H9 (cell line): ENCODE measurements at places on chromosomes 6 and 20.

- DNase-seq = no peak
- H3K4me3 ChIP-seq = no peak overlapping the region
- H3K4me1 ChIP-seq = no peaks in the 10 kb centered on the region; the same call in 1 of the 2 replicates
- no peaks in the 10 kb centered on the region for H3K36me3 ChIP-seq
Observed at GRCh38 chr6:4347877-4348276, 212.5 kb upstream of the ECI2 start.

DNA sequence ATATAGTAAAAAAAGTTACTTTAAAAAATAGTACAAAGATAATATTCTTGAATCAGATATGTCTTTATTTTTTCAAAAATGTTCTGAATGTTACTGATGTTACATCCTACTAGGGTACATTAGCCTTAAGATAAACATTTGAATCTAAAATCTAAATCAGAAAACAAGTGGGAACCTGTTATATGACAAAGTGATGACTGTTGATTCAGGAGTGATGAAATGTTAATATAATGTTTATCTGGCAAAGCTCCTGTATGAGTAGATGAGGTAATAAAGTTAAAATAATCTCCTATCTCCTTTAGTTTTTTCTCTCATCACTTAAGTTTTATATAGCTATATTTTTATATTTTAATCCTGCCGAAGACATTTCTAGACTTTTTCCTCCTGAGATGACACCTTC lies 4.2 kb downstream of the DOP1A start:
- peaks cover 2% of the 10 kb centered on the region; the same call in 2 of the 3 replicates for H3K36me3 ChIP-seq
- no peak overlapping the region for H3K27ac ChIP-seq
- H3K4me3 ChIP-seq = no peak overlapping the region

DNA sequence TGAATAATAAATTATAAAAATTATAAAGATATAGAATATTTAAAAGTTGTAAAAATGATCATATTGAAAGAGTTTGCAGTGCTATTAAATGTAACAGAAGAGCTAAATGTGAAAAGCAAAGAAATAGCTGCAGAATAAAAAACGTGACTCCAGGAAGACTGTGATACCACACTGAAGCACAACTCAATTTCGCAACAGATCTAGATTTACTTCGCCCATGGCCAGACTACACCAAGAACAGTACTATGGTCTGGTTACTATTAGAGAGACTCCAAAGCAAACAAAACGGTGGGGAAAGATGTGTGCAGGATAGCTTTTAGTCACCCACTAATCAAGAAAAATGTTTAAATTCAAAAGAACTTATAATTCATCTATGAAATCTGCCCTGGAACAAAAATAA lies 1.9 kb downstream of the CHD6 start:
- peaks cover 9% of the 10 kb centered on the region for H3K4me1 ChIP-seq
- no peak for DNase-seq
- H3K27me3 ChIP-seq = no peaks in the 10 kb centered on the region
- no peaks in the 10 kb centered on the region; the same call in 2 of the 3 replicates for H3K36me3 ChIP-seq
- peak overlapping the region; percentile 85 for H3K4me3 ChIP-seq

DNA sequence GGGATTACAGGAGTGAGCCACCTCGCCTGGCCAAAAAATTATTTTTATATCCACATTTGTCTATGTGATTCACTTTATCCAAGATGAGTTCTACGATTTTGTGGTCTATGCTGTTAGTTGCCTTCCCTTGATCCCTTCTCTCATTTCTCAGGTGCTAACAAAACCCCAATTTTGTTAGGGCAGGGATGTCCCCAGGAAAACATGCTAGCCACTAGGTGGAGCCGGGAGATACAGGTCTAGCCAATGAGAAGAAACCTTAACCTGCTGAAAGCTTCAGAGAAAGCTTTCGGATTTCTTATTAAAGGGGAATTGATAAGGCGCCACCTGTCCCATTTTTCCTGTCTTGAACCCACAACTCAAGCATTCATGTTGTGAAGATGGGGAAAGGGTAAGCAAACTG lies 167.4 kb upstream of the OLIG3 start:
- H3K27ac ChIP-seq = no peak overlapping the region
- no peak overlapping the region for H3K4me3 ChIP-seq
- no peaks in the 10 kb centered on the region for H3K36me3 ChIP-seq
- H3K4me1 ChIP-seq = no peaks in the 10 kb centered on the region
- peak; percentile 45 for DNase-seq

DNA sequence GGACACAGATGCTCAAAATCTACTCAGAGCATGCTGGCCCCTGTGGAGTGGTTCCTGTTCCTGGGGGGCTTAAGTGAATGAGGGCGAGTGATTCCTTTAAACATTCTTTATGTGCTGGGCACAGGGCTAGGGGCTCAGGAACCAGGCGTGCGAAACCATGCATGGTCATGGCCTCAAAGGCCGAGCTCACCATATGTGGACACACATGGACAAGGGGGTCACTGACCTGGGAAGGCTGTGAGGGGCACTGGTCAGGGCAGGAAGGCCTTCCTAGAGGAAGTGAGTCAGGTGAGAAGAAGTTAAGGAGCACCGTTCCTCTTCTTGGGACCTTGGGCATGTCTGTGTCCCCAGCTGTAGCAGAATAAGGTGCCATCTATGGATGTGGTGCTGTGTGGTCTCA lies 74.6 kb upstream of the BHLHE23 start:
- no peaks in the 10 kb centered on the region for H3K4me1 ChIP-seq
- no peak overlapping the region for H3K27ac ChIP-seq
- H3K27me3 ChIP-seq = no peaks in the 10 kb centered on the region

DNA sequence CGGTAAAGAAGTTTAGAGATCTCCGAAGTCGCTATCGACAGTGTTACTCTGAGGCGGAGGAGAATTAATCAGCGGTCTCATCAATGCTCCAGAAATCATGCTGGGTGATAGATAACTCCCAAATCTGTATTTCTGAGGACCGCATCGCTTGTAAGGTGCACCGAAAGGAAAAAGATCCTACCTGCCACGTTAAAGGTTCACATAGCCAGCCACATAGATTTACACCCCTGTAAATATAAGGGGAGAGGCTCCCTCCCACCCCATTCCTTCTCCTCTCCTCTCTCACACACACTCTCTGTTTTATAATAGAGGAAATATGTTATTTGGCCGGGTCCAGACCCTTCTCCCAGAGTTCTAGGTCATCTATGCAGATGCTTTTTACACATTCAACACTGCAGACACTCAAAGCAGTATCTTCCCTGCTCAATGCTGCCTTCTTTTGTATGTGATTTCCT lies 620 bp upstream of the DEK start:
- no peak for DNase-seq
- H3K4me3 ChIP-seq = peak overlapping the region; percentile 86
- H3K27ac ChIP-seq = no peak overlapping the region
- H3K4me1 ChIP-seq = peaks cover 8% of the 10 kb centered on the region; the same call in 1 of the 2 replicates

DNA sequence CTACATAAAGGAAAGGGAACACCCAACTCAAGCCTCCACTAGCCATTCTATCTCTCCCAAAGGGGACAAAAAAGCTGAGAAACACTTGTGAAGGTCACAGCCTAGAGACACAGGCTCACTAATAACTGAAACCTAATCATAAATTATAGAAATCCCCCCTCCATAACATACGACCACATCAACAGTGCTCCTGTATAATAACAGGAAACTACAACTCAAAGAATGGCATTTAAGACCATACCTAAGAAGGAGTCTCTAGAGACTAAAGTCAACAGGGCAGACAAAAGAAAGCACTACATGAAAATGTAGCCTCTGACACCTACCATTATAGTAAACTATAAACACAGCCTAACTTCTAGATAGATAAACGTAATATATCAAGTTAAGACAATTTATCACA lies 82.7 kb downstream of the THEMIS start:
- no peaks in the 10 kb centered on the region; the same call in 1 of the 2 replicates for H3K4me1 ChIP-seq
- no peaks in the 10 kb centered on the region for H3K27me3 ChIP-seq
- DNase-seq = no peak
- H3K36me3 ChIP-seq = no peaks in the 10 kb centered on the region

DNA sequence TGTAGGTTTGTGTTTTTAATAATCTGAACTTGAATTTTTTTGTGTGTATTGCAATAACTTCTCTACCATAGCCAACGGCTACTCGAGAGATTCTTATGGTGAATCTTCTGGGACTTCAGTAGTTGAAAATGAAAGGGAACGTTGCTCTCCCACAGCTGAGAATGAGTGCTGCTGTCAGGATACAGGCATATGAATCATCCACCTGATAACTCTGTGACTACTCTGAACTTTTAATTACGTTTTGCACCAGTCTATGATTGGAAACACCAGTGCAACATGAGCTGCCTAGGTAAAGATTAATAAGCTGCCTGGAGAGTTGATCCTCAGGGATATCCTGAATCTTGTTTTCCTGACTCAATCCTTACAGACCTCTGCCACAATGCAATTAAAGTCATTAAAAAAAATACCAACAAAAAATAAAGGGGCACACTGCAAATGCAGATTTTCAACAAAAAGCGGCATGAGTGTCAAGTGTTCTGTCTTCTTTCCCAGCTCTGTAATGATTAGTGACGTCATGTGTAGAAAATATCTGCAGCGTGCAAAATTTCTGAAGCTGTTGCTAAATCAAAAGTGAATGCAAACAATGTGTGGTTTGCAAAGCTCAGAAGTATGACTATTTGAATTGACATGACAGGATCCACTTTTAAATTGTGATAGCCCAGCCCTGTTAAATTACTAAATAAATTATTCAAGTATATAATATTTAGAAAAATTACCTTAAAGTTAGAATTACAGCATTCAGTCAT lies 432.2 kb downstream of the HTR1B start:
- no peak overlapping the region for H3K27ac ChIP-seq
- H3K4me1 ChIP-seq = no peaks in the 10 kb centered on the region; the same call in 1 of the 2 replicates
- no peak for DNase-seq
- no peaks in the 10 kb centered on the region for H3K36me3 ChIP-seq
- no peak overlapping the region for H3K4me3 ChIP-seq
- H3K27me3 ChIP-seq = no peaks in the 10 kb centered on the region

DNA sequence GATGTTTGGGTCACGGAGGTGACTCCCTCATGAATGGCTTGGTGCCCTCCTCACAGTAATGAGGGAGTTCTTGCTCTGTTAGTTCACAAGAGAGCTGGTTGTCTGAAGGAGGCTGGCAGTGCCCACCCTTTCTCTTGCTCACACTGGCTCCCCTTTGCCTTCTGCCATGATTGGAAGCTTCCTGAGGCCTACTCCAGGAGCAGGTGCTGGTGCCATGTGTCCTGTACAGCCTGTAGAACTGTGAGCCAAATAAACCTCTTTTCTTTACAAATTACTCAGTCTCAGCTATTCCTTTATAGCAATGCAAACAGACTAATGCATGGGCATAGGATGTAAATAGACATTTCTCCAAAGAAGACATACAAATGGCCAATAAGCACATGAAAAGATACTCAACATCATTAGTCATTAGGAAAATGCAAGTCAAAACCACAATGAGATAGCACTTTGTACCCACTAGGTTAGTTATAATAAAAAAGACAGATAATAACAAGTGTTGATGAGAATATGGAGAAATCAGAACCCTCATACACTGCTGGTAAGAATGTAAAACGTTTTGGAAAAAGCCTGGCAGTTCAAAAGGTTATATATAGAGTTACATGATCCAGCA lies 17.7 kb downstream of the C20orf203 start:
- no peaks in the 10 kb centered on the region for H3K4me1 ChIP-seq
- H3K27ac ChIP-seq = no peak overlapping the region
- no peak overlapping the region for H3K4me3 ChIP-seq
- H3K27me3 ChIP-seq = no peaks in the 10 kb centered on the region
- no peaks in the 10 kb centered on the region for H3K36me3 ChIP-seq
- no peak for DNase-seq

- H3K4me1 ChIP-seq = no peaks in the 10 kb centered on the region; the same call in 1 of the 2 replicates
- no peaks in the 10 kb centered on the region for H3K36me3 ChIP-seq
- DNase-seq = no peak
- no peak overlapping the region for H3K4me3 ChIP-seq
- no peak overlapping the region for H3K27ac ChIP-seq
- no peaks in the 10 kb centered on the region; the same call in 1 of the 2 replicates for H3K27me3 ChIP-seq
Observed at GRCh38 chr20:50716518-50716917, 14.9 kb upstream of the PARD6B start.

DNA sequence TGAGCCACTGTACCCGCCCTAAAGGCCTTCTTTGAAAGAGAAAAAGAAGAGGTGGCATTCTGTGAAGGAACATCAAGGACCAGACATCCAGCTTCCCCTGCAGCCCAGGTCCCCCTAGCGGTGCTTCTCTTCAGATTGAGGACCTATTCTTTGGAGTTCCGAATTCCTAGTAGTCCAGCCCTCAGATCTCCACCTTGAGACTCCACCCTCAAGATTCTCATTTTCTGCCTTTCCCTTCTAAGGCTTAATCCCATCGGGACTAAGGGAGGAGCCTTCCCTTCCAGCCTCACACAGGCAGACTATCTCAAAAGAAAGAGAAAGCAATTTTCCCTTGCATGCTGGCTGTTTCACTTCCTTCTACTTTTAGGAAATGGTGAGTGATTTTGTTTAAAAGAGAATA lies 32.5 kb downstream of the MUC22 start:
- DNase-seq = peak; percentile 76
- H3K4me1 ChIP-seq = no peaks in the 10 kb centered on the region; the same call in 1 of the 2 replicates
- H3K36me3 ChIP-seq = no peaks in the 10 kb centered on the region
- no peak overlapping the region for H3K27ac ChIP-seq

DNA sequence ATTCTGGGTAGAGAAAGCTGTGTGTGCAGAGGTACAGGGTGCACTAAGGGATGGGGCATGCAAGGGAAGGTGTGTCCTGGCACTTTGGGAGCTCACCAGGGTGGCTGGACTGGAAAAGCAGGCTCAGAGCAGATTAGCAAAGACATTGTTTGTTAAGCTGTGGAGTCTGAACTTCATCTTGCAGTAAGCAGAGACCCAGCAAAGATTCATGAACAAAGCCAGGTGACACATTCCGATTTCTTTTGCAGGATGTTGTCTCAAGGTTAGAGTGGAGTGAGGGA lies 28.8 kb downstream of the DUSP22 start:
- DNase-seq = no peak
- no peaks in the 10 kb centered on the region for H3K27me3 ChIP-seq
- no peaks in the 10 kb centered on the region for H3K4me1 ChIP-seq
- no peak overlapping the region for H3K27ac ChIP-seq
- no peak overlapping the region for H3K4me3 ChIP-seq

DNA sequence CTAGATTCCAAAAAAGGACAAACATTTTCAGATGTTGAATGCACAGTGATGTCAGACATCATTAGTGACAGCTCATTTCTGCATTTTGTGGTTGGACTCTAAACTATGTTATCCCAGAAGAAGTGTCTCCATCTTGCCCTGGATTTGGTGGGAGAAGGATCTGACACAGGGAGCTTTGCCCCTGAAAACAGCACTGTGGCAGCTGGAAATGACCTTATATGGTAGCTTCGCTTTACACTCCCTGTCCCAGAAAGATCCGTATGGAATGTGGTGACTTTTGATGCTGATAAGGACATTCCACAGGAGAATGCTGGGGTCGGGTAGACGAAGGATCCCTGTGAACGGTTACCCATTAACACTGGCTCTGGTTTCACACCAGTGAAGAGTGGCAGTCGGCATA lies 87.2 kb upstream of the EDN1 start:
- no peaks in the 10 kb centered on the region for H3K27me3 ChIP-seq
- H3K4me1 ChIP-seq = no peaks in the 10 kb centered on the region
- H3K27ac ChIP-seq = no peak overlapping the region

- H3K27me3 ChIP-seq = no peaks in the 10 kb centered on the region
- H3K36me3 ChIP-seq = no peaks in the 10 kb centered on the region
- H3K4me3 ChIP-seq = no peak overlapping the region
- no peak overlapping the region for H3K27ac ChIP-seq
- DNase-seq = no peak
Observed at GRCh38 chr6:68296126-68296525, 339.0 kb upstream of the ADGRB3 start.
